Activated naive CD4-positive, alpha-beta T cell (primary cell): ENCODE measurements at places on chromosomes 3 and 15.

DNA sequence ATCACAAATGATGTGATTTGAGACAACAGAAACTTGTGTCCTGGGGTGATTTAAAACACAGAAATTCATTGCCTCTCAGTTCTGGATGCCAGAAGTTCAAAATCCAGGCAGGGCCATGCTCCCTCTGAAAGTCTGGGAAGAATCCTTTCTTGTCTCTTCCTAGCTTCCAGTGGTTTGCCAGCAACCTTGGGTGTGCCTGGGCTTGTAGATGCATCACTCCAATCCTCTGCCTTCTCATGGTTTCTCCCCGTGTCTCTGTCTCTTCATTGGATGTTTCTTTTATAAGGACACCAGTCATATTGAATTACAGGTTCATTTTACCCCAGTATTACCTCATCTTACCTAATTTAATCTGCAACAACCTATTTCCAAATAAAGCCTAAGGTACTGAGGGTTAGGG lies 16.7 kb downstream of the ZPLD1 start:
- DNase-seq = no peak

DNA sequence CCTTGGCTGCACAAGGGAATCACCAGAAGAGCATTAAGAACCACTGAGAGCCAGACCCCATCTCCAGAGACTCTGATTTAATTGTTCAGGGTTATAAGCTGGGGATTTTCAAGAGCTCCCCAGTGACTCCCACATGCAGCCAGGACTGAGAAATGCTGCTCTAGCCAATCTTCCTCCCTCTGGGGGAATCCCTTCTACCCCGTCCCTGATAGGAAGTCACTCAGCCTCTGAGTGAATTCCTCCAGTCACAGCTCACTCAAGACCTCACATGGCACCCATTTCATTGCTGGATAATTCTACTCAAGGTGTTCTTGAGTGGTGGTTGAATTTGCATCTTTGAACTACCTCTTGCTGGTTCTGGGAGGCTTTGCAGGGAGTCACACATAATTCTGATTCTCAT lies 10.7 kb downstream of the CCR3 start:
- no peak for DNase-seq

GRCh38 chr15:77992356-77993222 lies 84.9 kb downstream of the TBC1D2B start:
- no peak for DNase-seq

DNA sequence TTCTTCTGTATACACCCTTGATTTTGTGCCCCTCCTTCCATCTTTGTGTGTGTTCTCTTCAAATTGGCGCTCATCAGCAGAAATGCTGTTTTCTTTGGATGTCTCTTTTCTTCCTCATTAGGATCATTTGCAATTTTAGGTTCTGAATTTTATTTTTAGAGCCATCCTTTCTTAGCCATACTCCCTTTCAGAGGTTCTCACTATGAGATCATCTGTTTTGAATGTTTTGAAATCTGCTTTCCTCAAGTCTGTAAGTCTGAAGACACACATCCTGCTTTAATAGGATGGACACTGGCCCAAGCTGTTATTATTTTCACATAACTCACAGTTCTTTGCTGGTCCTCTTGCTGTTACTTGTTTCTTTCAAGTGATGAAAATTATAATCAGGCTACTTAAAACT lies 124.8 kb downstream of the BDH1 start:
- DNase-seq = no peak

GRCh38 chr3:108806316-108806715 lies 16.3 kb upstream of the TRAT1 start:
- DNase-seq = no peak

- no peak for DNase-seq
Measured at GRCh38 chr3:189897406-189897805, 223.3 kb downstream of the P3H2 start.

DNA sequence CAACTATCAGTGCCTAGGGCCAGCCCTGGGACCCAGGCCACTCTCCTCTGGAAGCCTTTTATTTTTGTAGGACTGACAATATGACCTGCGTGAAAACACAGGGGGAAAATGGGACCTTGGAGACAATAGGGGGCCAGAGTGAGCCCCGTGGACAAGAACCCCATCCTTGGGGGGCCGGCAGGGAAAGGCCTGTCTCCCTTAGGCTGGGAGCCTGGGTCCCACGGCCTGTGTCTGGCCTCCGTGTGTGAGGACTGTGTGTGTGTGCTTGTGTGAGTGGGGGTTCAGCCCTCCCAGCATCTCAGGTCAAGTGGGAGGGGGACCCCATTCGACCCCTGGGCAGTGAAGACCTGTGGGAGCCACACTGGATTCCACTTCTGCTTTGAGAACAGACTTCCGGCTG lies 53.3 kb downstream of the EXOG start:
- DNase-seq = no peak

GRCh38 chr3:171994646-171995428 lies 44.5 kb upstream of the FNDC3B start:
- DNase-seq = no peak

- no peak for DNase-seq
Measured at GRCh38 chr3:143538577-143538981, 309.7 kb downstream of the SLC9A9 start.

DNA sequence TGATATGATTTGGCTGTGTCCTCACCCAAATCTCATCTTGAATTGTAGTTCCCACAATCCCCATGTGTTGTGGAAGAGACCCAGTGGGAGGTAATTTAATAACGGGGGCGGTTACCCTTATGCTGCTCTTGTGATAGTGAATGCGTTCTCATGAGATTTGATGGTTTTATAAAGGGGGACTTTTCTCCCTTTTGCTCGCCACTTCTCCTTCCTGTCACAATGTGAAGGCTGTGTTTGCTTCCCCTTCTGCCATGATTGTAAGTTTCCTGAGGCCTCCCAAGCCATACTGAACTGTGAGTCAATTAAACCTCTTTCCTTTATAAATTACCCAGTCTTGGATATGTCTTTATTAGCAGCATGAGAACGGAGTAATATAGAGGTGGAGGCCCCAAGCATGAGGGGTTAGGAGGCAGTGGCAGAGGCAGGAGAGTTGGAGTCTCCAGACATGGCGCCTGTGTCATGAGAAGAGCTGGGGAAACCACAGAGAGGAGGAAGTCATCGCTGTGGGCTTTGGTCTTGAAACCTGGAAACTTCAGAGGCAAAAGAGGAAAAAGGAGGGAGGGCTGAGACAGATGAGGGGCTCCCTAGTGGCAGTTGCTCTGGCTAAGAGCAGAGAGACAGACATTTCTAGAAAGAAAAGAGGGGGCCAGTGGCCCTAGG lies 107.8 kb upstream of the VEPH1 start:
- no peak for DNase-seq

- DNase-seq = no peak
Measured at GRCh38 chr3:12816521-12817342, 20.3 kb downstream of the CAND2 start.

- no peak for DNase-seq
Measured at GRCh38 chr3:42746455-42747450, 26.3 kb downstream of the CCDC13 start.

- DNase-seq = no peak
Measured at GRCh38 chr3:124559846-124560574, 170.2 kb upstream of the UMPS start.

GRCh38 chr15:100277087-100277855 lies 64.5 kb downstream of the ADAMTS17 start:
- no peak for DNase-seq

GRCh38 chr3:11238060-11238459 lies 34.1 kb upstream of the ATG7 start:
- no peak for DNase-seq

DNA sequence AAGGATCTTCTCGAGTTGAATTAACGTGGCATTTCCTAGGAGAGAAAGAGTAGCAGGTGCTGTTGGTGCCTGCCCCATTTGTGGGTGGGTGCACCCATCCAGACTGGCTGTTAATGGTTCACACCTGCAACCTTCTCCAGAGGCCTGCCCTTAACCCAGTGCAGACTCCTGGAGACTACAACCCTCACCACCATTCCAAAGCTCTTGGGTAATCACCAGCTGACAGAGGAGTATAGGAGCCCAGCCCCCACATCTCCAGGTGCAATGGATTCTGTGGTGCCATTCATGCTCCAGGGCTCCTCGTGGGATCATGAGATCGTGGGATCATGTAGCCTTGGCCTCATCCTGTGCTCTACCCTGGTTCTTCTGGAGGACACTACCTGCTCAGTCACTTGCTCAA lies 60.2 kb downstream of the SEMA5B start:
- no peak for DNase-seq

DNA sequence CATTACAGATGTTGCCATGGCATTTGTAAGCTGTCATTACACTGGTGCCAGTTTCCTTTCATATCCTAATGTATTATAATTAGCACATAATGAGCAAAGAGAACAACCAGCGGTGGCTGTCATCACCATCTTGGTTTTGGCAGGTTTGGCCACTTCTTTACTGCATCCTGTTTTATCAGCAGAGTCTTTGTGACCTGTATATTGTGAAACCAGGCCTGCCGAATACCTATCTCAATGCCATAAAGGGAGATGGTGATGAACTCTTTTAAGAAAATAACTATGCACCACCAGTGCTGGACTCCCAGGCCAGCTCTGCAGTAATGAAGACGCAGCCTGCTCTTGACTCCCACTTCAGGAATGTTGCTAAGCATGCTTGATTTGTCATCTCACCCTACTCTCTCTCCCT lies 458.1 kb upstream of the NR2F2 start:
- no peak for DNase-seq

DNA sequence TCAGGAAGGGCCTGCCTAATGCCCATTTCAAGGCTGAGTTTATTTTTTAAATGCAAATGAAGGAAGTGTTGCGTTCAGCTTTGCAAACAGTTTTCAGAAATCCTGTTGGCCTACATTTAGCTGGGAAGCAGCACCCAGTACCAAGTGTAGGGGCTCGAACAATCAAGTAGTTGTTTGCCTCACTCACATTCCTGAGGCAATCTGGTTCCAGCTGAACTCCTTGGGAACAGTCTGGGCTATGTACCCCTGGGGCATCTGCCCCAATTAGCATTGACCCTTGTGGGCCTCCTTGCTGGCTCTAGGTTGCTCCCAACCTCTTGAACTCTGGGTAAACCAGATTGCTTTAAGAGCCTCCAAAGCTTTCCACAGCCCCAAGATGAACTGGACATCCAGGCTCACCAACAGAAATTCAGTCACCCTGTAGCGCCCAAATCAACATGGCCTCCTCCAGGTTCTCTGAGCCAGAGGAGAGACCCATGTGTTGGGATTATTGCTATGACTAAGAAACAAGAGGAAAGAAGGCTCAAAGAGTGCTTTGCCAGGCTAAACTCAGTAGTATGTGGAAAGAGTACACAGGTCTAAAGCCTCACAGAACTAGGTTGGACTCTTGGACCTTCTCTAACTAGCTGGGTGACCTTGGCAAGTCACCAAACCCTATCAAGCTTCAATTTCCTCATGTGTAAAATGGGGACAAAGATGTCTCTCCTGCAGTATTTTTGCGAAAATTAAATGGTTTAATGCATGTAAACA lies 532.7 kb downstream of the SOX2 start:
- DNase-seq = no peak

DNA sequence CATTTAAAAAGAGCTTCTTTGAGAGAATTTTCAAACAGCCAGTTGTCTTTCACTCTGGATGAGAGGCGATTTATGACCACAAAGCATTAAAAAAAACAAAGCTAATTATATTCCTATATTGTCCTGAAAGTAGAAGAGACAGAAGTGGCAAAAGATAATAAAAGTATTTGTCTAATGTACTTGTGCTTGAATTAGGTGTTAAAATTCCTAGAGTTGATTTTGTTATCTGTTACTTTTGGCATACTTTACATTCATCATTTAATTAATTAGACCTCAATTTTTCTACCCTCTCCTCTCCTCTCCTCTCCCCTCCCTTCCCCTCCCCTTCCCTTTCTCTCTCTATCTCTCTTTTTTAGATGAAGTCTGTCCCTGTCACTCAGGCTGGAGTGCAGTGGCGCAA lies 635.1 kb upstream of the ZNF385D start:
- no peak for DNase-seq

DNA sequence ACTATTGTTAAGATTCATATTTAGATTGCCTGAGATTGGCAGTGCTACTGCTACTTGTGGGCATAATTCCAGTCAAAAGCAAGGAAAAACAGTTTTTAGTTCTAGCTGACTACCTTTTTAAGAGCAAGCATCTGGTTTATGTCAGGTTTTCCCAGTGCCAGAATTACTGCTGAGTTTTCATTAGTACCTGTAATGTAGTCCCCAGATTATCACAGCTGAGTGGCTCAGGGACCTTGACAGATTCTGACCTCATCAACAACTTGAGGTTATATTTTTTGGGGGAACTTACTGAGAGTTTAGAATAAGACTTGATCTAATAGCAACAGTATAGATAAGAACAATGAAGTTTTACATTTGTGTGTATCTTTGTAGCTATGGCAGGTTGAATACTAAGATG lies 31.0 kb downstream of the NXPE3 start:
- DNase-seq = no peak

GRCh38 chr3:149555927-149556326 lies 81.4 kb downstream of the TM4SF4 start:
- no peak for DNase-seq

GRCh38 chr3:175743733-175744400 lies 884.7 kb downstream of the NAALADL2 start:
- DNase-seq = no peak

DNA sequence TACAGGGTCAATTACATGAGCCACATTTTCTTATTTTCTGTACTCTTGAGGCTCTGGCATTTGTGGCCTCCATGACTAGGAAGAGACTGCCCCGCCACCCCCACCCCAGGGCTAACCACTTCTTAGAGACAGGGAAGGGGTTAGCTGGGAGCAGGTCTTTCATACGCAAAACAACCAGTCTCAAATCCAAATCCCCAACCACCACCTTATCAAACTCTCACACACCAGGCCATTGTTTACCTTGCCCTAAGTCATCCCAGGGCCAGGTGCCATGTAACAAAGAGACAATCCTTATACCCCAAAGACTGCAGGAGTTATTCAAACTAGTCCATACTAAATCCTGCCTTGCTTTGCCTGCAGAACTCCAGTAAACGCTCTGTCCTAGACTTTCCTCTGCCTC lies 77.8 kb downstream of the B3GNT5 start:
- DNase-seq = no peak

DNA sequence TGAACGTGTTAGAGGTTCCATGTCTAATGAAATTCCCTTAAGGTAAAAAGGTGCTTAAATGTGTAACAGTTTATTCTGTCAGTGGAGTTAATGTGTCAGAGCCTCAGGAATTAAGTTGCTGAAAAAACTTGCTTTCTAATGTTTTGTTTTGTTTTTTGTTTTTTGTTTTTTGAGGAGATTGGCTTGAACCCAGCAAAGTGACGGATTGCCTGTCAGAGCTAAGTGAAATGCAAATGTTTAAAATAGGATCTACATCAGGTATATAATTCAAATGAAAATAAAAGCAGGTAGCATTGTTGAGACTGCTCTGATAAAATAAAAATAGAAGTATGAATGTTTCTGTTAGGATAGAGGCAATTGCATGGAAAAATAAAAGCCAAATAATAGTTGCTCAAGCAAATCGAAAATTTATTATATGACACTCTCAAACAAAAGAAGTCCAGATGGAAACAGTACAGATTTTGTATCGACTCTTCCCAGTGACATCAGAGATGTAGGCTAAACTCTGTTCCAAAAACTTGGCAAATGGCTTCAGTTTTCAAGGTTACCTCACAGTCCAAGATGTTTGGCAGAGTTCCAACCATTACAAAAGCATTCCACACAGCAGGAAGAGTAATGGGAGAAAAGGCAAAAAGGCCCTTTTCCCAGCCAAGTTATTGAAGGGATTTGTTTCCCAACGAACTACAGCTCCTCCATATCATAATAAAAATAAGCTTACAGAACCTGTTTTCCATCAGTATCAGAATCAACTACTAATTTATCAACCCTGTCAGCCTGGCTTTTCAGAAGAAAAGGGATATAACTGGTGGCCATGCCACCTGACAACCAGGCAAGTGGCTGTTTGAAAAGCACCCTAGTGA lies 291.0 kb downstream of the TBL1XR1 start:
- no peak for DNase-seq
